ENCODE measurements at places on chromosomes 5 and 9.
A peak's percentile ranks its signal among the peaks of the same experiment; 100 is the strongest.

DNA sequence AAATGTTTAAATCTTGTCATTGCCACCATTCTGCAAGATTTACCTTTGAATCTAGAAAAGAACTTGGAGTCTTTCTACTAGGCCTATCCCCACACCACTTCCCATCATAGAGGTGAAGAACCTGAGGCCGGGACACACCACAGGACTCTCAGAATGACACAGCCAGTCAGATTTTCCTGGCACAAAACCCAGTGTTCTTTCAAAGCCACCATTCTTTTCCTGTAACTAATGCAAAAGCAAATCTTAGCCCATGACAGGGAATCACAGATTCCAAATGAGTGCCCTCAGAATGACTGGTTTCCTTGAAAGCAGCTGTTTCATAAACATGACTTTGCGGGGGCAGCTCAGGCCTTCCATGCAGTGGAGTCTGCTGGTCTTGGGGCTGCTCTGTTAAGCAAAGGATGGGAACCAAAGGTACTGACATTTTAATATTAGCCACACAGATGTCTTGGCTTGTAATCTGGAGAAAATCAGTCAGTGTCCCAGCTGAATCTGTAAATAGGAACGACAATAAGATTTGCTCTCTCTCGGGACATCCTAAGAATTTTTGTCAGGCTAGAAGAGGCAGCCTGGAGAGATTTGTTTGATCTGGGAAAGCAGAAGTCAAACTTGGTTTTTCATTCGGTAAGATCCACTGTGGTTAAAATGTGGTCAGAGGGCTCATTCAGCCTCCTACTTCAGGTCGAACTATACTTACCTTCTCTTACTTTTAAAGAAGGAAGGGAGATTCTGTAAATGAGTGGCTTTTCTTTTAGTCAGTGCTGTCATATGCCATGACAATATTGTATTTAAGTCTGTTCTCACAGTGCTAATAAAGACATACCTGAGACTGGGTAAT lies 115.1 kb downstream of the PALM2AKAP2 start:
- H3K4me1 ChIP-seq, result peaks cover 49% of the 10 kb centered on the region
- no peaks in the 10 kb centered on the region for H3K27me3 ChIP-seq
- H3K4me3 ChIP-seq, result no peak overlapping the region
- H3K36me3 ChIP-seq, result no peaks in the 10 kb centered on the region

GRCh38 chr5:133712562-133712961 lies 100.2 kb upstream of the FSTL4 start:
- no peaks in the 10 kb centered on the region for H3K36me3 ChIP-seq
- no peaks in the 10 kb centered on the region for H3K4me1 ChIP-seq
- no peak overlapping the region for H3K27ac ChIP-seq
- H3K4me3 ChIP-seq, result no peak overlapping the region

GRCh38 chr5:57772512-57772911 lies 289.9 kb upstream of the ACTBL2 start:
- H3K27ac ChIP-seq, result no peak overlapping the region
- peaks cover 5% of the 10 kb centered on the region for H3K4me1 ChIP-seq
- H3K4me3 ChIP-seq, result no peak overlapping the region
- no peaks in the 10 kb centered on the region for H3K36me3 ChIP-seq

- no peak overlapping the region for H3K4me3 ChIP-seq
- no peaks in the 10 kb centered on the region for H3K27me3 ChIP-seq
- H3K27ac ChIP-seq, result peak overlapping the region; percentile 52
- no peaks in the 10 kb centered on the region for H3K36me3 ChIP-seq
Observed at GRCh38 chr5:109987355-109987754, 297.6 kb downstream of the MAN2A1 start.

- DNase-seq, result no peak
- H3K4me1 ChIP-seq, result peaks cover 30% of the 10 kb centered on the region
- H3K4me3 ChIP-seq, result no peak overlapping the region
- no peaks in the 10 kb centered on the region for H3K36me3 ChIP-seq
- H3K27ac ChIP-seq, result no peak overlapping the region
Observed at GRCh38 chr5:88792144-88792840, 90.7 kb downstream of the MEF2C start.

DNA sequence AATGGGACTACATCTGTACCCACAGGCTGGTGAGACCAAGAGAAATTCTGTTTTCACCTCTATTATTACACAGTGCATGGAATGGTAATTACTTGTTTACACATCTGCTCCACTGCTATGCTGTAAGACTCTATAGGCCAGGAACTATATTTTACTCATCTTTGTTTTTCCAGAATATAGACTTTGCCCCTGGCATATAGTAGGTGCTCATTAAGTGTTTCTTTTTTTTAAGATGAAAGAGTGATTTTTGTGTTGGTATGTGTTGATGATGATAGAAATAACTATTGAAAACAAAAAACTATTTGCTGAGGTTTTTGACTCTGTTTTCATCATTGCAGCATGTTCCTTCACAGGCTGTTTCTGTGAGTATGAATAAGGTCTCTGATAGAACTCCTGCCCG lies 294.7 kb downstream of the CSNK1G3 start:
- H3K36me3 ChIP-seq, result no peaks in the 10 kb centered on the region
- no peaks in the 10 kb centered on the region for H3K27me3 ChIP-seq
- H3K27ac ChIP-seq, result peak overlapping the region; percentile 78
- no peak overlapping the region for H3K4me3 ChIP-seq
- peaks cover 50% of the 10 kb centered on the region for H3K4me1 ChIP-seq

DNA sequence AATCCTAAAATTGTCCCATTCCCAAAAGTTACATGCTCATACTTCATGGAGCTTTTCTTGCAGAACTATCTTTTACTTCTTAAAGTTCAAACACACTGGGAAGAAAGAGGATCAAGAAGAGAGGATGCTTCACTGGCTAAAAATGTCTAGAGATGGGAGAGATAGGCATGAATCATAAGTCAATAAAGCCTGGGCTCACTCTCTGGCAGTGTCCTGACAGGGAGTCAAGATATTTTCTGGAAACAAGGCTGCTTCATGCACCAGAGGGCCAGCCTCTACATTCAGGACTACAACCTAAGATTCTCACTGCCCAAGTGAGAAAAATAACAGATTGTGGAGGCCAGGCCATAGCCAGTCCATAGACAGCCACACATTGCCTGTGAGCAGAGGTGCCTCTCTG lies 1358.4 kb downstream of the EFNA5 start:
- no peaks in the 10 kb centered on the region for H3K27me3 ChIP-seq
- no peaks in the 10 kb centered on the region for H3K4me1 ChIP-seq
- H3K36me3 ChIP-seq, result no peaks in the 10 kb centered on the region
- H3K27ac ChIP-seq, result no peak overlapping the region

- H3K4me3 ChIP-seq, result peak overlapping the region; percentile 84
- peak; percentile 18 for DNase-seq
- peak overlapping the region; percentile 92 for H3K27ac ChIP-seq
- peaks cover 40% of the 10 kb centered on the region for H3K4me1 ChIP-seq
- H3K36me3 ChIP-seq, result no peaks in the 10 kb centered on the region
- peaks cover 39% of the 10 kb centered on the region for H3K27me3 ChIP-seq
Observed at GRCh38 chr5:34656700-34657273, 659 bp downstream of the RAI14 start.

GRCh38 chr9:130446101-130446861 lies 1.5 kb downstream of the ASS1 start:
- no peaks in the 10 kb centered on the region for H3K27me3 ChIP-seq
- H3K4me3 ChIP-seq, result peak overlapping the region; percentile 81
- peaks cover 75% of the 10 kb centered on the region for H3K4me1 ChIP-seq
- peak overlapping the region; percentile 89 for H3K27ac ChIP-seq
- H3K36me3 ChIP-seq, result no peaks in the 10 kb centered on the region

DNA sequence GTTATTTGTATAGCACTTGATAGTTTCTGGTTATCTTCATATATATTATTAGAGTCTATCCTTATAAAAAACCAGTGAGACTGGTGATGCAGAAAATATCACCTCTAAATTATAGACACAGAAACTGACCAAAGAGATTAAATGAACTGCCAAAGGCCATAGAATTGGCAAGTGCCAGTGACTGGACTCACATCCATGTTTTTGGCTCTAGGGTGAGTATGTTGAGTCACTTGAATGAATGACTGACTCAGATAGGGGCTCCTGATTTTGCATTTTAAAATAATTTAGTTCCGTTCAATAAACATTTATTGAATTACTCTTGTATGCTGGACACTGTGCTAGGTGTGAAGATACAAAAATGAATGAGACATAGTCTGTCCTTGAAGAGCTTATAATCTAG lies 70.7 kb downstream of the NR2F1 start:
- no peak for DNase-seq
- no peak overlapping the region for H3K4me3 ChIP-seq
- no peaks in the 10 kb centered on the region for H3K4me1 ChIP-seq
- H3K27ac ChIP-seq, result no peak overlapping the region

- H3K36me3 ChIP-seq, result no peaks in the 10 kb centered on the region
- no peak for DNase-seq
- no peak overlapping the region for H3K27ac ChIP-seq
- no peak overlapping the region for H3K4me3 ChIP-seq
- no peaks in the 10 kb centered on the region for H3K27me3 ChIP-seq
Observed at GRCh38 chr9:104633976-104634520, 16.0 kb upstream of the OR13C9 start.

DNA sequence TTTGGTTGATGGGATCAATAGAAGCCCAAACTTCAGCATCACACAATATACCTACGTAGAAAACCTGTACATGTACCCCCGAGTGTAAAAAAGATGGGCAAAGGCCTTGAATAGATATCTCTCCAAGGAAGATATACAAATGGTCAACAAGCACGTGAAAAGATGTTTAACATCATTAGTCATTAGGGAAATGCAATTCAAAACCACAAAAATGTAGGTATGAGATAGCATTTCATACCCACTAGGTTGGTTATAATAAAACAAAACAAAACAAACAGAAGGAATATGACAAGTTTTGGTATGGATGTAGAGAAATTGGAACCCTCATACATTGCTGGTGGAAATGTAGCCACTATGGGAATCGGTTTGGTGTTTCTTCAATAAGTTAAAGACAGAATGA lies 33.1 kb upstream of the PPARGC1B start:
- no peaks in the 10 kb centered on the region for H3K36me3 ChIP-seq
- H3K27me3 ChIP-seq, result no peaks in the 10 kb centered on the region
- no peak overlapping the region for H3K27ac ChIP-seq
- no peak for DNase-seq
- H3K4me3 ChIP-seq, result no peak overlapping the region

GRCh38 chr9:137368431-137369035 lies 54.4 kb downstream of the EXD3 start:
- H3K27ac ChIP-seq, result peak overlapping the region; percentile 77
- H3K4me3 ChIP-seq, result peak overlapping the region; percentile 8
- peaks cover 9% of the 10 kb centered on the region for H3K36me3 ChIP-seq
- H3K4me1 ChIP-seq, result peaks cover 9% of the 10 kb centered on the region
- no peaks in the 10 kb centered on the region for H3K27me3 ChIP-seq
- peak; percentile 62 for DNase-seq

DNA sequence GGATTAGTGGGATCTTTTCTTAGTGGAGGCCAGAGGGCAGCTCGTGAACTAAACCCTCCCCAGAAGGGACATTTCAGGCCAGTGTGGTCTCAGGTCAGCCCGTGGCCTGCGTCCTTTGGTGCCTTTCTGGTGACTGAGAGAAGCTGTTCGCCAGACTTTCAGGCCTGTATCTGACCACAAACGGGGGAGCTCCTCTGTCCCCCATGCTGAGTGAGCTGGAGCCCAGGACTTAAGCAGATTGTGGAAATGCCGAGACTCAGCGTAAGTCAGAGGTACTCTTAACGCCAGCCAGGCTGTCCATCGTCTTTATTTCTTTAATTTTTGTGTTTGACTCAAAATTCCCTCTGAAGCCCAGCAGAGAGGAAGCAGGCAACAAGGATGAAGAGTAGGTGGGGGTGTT lies 54.8 kb upstream of the NCS1 start:
- H3K27me3 ChIP-seq, result no peaks in the 10 kb centered on the region
- no peak overlapping the region for H3K27ac ChIP-seq
- DNase-seq, result no peak
- no peak overlapping the region for H3K4me3 ChIP-seq

DNA sequence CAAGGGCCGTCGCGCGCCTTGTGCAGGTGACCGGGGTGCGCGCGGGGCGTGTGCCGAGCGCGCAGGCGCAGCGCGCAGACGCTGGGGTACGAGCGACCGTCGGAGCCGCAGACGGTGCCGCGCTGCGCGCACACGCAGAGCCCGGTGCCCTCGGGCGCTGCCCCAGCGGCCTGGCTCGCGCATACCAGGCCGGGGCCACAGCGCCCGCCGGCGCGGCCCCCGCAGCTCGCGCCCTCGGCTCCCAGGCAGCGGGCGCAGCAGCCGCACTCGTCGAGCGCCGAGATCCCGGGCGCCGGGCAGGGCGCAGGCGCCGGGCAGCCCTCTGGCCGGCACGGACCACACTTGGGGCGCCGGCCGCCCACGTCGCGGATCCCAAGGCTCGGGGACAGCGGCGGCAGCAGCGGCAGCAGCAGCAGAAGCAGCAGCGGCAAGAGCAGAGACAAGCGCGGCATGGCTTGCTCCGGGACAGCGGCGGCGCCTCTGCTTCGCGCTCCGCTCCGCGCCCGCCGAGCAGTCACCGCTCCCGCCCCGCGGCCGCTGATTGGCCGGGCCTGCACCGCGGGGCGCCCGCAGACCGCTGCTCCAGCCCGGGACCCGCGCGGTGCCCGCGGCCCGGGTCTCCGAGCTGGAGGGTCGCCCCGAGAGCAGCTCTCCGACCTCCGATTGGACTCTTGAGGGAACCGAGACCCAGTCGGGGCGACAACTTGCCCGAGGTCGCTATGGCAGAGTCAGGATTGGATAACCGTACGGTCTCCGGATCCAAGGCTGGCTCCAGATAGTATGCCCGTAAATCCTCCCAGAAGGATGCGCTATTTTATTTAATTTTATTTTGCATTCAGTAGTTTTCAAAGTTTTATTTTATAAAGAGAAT lies at the start of gene IGFBPL1:
Gene IGFBPL1 (minus strand): TSS at position 482 of the 871 bp plus-strand sequence. CDS start 30 bp downstream, at position 452.
- H3K36me3 ChIP-seq, result no peaks in the 10 kb centered on the region
- peaks cover 95% of the 10 kb centered on the region for H3K27me3 ChIP-seq
- H3K27ac ChIP-seq, result no peak within 1 kb of the TSS

GRCh38 chr9:76921165-76921564 lies 15.3 kb upstream of the PRUNE2 start:
- H3K27me3 ChIP-seq, result peaks cover 14% of the 10 kb centered on the region
- no peaks in the 10 kb centered on the region for H3K4me1 ChIP-seq
- no peak overlapping the region for H3K4me3 ChIP-seq
- no peak overlapping the region for H3K27ac ChIP-seq
- DNase-seq, result no peak

DNA sequence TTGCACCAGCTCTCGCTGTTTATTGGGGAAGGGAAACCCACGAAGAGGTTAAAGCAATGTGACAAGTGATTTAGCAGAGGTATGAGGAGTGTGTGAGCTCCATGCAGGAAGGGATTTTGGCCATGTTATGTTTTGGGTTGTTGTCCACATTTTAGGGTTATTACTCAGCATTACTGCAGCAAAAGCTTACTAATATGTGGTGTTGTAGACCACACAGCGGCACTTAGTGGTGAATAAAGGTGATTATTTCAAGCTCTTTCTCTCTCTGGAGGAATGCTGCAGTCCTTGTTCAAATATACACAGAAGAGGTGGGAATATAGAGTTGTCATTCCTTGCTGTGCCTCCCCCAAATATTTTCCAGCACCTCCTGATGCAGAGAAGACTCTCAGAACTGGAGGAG lies 29.7 kb upstream of the AKNA start:
- H3K27ac ChIP-seq, result no peak overlapping the region
- H3K4me1 ChIP-seq, result no peaks in the 10 kb centered on the region
- H3K27me3 ChIP-seq, result peaks cover 29% of the 10 kb centered on the region

DNA sequence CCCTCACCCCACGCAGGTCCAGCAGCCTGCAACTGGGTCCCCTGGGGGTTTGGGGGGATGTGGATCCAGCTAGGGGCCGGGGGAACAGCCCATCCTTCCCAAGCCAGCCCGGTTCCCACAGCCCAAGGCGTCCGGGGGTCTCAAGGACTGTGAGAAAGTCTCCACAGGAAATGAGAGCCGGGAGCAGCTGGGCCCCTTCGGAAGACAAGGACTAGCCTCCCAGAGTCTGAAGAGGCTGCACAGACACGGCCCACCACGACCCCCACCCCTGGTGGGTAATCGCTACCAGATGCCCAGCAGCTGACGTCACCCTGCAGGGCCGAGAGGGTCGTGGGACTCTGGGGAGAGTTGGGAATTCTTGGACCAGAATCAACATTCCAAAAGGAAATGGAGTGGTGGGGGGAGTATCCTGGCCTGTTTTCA lies 10.5 kb downstream of the SH2D3C start:
- H3K27ac ChIP-seq, result peak overlapping the region; percentile 93
- no peaks in the 10 kb centered on the region for H3K27me3 ChIP-seq
- peak overlapping the region; percentile 74 for H3K4me3 ChIP-seq
- no peaks in the 10 kb centered on the region for H3K36me3 ChIP-seq
